Stimulated activated CD4-positive, alpha-beta T cell treated with anti-CD3 and anti-CD28 coated beads, Interleukin-15, amount 100 ng/mL, for 1 hour (primary cell): ENCODE measurements at places on chromosomes 12 and 14.

DNA sequence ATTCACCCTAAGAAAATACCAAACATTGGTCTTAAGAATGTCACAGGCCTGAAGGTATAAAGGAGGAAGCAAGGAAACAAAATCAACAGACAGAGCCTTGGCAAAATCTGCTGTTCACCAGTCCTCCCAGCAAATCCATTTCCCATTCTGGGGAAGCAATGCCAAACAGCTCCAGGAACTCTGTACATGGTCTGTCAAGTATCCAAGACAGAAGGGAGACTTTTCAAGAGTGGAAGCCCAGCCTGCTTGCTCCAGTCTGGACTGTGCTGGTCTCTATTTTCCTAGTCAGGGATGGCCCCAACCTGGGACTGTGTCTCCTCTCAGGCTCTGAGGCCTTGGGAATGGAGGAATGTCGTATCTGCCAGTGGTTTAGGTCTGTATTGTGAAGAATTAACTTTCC is 251.5 kb downstream of the DAD1 start:
- DNase-seq, result no peak

DNA sequence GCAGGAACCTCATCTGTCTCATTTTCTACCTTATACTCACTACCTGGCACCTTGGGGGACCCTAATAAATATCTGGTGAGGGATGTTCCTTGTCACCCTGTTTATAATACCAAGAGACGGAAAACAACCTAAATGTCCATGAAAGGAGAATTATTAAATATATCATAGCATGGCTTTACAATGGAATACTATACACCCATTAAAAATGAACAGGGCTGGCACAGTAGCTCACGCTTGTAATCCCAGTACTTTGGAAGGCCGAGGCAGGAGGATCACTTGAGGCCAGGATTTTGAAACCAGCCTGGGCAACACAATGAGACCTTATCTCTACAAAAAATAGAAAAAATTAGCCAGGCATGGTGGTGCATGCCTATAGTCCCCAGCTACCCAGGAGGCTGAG is 34.3 kb upstream of the SPPL3 start:
- DNase-seq, result no peak

DNA sequence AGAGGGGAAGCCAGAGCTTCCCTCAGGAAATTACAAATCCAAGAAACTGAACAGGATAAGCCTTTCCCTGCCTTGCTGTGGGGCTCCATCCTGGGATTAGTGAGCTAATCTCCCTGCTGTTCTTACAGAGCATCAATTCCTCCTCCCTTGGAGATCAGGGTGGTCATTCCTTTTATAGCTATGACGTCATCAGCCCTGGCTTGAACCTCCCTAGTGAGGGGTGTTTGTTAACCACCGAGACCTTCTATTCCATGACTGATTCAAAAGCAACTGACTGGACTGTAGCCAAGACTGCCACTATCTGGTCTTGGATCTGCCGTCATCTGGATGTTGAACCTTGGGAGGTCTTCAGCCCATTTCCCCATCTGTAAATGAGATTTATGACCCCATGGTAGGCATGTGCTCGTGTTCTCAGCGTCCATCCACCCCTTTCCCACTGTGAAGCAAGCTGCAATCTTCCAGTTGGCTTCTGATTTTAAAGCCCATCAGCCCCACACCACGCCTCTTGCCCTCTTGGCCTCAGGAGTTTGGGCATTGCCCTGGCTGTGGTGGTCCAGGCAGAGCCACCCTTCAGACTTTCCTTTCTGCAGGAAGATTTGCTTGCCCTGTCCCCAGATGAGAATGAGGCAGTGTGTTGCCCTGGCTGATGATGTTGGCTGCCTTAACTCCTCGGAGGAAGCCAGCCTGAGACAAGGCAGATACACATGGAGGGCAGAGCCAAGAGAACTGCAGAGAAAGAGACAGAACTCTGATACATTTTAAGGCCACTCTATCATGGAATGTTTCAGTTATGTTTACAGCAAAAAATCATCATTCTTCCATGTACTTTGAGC is 59.6 kb upstream of the ACTN1 start:
- DNase-seq, result no peak

- DNase-seq, result no peak
These were observed 150.2 kb downstream of the ADGRD1 start for GRCh38 chr12:131103669-131104462.

DNA sequence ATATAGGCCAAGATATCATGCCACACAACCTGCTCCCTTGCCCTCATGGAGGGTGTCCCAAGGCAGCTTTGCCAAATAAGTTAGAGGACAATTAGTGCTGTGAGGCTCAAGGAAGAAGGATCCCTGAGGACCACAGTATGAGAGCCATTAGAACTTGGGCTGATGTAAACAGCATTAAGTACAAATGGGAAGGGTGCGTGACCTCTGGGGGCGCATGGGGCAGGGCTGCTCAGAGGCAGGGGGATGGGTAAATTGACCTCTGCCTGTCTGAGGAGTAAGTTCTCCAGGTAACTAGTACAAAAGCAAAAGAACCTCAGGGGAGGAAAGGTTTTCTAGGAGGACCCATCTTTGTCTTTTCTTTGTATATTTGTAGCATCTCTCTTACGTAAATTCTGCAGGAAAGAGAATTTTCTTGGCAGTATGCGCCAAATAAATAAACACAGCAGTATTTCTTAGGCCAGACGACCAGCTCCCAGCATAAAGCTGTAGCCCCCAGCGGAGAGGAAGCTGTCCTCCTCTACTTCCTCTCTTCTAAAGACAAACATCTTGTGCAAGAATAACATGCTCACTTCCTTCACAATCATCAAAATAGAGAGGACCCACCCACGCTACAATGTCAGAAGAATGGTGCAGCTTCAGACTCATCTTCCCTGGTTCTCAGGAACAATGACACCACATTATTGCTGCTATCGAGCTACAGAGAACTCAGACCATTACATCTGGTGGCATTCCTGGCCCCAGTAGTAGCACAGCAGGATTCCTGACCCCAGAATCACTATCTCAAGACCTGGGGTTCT is 16.4 kb upstream of the VWF start:
- no peak for DNase-seq

- peak; percentile 24 for DNase-seq
These were observed 1.1 kb downstream of the SYNE2 start for GRCh38 chr14:63853831-63854293.

DNA sequence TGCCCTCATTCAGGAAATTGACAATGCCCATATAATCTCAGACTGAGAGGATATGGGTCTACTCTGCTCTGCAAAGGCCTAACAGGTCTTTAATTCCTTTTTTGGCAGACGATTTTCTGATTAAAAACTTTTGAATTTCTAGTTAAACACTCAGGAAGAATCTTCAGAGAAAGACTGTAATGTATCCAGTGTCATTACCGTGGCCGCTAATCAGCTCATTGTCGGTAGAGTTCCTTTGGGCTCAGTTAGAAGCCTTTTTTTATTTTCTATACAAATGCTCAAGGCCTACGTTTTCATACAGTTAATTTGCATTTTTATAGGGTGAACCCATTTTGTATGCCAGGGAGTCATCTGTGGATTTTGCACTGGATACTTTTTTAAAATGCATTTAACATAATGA is 549.9 kb downstream of the RPS29 start:
- DNase-seq, result no peak

DNA sequence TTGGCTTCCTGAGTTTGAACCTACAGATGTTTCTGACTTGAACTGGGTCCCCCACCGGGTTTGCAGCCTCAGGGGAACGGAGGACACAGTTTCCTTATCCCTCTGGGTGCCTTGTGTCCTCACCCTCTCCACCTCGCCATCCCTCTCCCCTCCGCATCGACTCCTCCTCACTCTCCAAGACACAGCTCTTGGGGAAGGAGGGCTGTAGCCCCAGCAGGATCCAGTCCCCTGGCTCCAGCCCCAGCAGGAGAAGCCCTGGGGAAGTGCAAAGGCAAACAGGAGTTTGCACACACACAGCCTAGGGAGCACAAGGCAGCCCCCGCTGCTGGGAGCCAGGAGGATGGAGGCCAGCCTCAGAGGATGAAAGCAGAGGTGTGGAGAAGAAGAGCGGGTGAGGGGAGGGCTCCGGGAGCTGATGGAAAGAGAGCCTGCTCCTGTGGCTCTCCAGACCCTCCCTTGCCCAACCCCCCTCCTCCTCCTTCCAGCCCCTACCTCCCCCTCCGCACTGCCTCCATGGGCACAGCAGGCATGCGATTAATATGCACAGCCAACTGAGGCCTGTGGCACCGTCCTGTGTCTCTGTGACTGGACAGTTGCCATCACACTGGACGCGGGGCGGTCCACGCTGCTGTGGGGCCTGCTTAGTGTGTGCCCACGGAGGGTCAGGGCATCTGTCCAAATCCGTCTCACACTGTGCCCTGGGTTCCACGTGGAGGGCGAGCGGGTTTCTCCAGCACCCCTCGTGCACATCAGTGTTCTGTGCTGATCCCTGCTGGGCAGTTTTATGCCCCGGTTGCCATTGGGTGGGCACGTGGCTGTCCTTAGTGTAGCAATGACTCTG is 193.7 kb upstream of the DIO3 start:
- DNase-seq, result no peak

- no peak for DNase-seq
These were observed 1504.8 kb upstream of the TMEM132C start for GRCh38 chr12:126762150-126762549.

DNA sequence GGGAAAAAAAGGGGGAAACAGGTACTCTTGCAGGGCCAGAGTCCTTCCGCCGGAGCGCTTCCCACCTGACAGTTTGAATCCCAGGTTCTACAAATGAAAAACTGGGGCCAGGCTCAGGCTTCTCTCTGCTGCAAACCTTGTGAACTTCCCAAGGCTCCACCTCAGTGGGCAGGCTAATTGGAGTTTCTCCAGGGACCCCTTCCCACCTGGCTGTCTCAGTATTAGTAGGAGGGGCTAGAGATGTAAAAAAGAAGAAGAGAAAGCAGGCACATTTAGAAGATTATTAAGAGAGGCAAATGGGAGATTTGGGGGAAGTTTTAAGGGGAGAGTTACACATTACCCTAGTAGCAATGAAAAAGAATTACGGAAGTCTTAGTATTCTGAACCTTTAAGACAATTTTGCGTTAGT is 20.0 kb upstream of the CLEC2D start:
- DNase-seq, result no peak

DNA sequence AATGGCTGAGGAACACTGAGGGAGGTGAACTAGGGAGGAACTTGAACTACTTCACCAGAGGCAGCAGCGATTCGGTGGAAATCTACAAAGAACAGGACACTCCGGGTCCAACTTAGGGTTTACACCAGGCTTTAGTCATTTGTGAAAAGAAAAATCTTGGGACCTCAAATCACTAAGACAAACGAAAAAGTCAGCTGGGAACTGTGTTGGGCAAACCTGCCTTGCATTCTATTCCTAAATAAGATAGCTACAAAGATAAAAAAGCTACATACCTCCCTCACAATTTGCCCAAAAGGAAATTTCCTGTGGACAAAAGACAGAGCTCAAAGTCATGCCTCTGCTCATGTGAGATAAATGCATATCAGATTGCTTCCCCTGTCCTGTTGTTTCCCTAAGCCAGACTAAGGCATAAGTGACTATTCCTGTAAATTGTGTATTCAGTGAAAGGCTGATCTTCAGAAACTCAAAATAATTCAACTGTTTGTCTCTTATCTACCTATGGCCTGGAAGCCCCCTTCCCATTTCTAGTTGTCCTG is 106.6 kb downstream of the APAF1 start:
- no peak for DNase-seq

DNA sequence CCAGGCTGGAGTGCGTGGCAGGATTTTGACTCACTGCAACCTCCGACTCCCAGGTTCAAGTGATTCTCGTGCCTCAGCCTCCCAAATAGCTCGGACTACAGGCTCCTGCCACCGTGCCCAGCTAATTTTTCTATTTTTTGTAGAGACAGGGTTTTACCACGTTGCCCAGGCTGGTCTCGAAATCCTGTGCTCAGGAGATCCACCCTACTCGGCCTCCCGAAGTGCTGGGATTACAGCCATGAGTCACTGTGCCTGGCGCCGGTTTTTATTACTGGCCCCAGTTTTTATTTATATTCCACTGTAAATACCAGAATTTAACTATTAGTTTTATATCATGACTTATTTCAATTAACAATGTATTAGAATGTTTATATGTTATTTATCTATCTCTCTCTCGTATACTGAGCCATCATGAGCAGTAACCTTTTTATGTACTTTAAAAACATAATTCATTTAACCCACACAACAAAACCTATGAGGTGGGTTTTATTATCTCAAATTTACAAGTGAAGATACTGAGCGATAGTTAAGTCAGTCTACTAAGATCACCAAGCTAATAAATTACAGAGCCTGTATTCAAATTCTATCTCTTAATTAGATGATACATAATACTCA is 47.8 kb downstream of the HECTD1 start:
- no peak for DNase-seq

DNA sequence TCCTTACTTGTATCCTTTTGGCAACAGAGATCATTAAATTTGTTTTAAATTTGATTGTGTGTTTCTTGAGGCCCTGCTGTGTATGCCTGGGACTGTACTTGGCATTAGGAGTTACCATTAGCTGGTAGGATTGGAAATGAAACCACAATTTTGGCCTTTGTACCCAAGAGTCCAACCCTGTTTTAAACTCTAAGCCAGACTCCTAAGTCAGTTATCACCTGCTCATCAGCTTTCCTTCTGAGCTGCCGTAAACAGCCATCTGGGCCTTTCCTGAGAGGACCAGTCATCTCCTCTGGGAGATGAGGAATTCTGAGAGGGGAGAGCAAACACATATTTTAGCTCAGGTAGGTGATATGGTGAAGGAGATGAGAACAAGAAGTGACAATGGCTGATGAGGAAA is 74.3 kb upstream of the SRSF5 start:
- no peak for DNase-seq

GRCh38 chr14:89317051-89317691 is 99.9 kb downstream of the FOXN3 start:
- no peak for DNase-seq

- no peak for DNase-seq
These were observed 156.1 kb downstream of the SLC38A4 start for GRCh38 chr12:46669720-46670119.

DNA sequence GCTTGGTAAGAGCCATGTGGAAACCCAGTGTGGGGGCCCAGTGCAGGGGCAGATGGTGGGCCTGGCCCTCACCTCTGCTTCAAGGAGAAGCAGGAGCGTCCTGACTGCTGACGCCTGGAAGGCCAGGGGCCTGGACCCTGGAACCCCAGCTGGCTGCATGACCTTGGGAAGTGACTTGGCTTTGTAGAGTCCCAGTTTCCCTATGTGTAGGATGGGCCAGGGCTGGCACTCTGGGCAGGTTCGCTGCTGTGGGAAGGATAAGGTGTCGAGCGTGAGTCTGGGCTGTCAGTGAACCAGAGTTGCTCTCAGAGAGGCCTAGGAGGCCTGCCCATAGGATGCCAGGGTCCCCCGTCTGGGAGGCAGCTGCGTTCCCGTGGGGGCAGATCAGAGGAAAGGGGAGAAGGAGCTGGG is 43.2 kb downstream of the TRAFD1 start:
- no peak for DNase-seq
